Renal cortex interstitium (tissue), 15 donors: ENCODE measurements at places on chromosomes 5 and 9.

DNA sequence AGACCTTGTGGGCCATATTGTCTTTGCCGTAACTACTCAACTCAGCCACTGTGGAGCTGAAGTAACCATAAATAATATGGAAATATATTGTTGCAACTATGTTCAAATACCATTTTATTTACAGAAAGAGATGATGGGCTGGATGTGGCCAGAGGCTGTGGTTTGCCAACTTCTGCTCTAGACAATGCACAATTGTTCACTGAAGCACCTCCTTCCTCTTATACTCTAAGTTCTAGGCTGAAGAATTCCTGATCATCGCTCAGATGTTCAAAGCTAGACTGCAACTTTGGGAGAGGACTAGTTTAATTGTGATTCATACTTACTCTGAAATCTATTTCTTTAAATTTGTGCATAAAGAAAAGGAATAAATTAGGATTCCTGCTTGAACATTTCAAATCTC is 245.0 kb downstream of the TAF11L14 start:
- no peak for DNase-seq

DNA sequence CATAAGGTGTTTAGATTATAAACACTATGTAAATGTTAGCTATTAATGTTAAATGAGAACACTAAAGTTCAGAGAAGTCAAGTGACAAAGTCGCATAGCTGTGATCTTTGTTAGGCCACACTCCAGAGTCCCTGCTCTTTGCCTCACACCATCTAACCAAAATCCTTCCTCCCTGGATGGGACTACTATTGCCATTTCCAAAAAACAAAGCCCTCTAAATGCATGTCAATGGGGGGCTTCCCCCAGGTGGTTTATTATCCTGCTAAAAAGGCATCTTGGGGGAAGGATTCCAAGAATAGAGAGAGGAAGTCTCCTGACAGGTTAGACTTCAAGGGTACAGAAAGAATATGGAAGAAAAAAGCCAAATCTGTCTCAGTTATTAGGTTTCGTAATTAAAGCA is 10.4 kb downstream of the NR6A1 start:
- DNase-seq: no peak

GRCh38 chr9:106707738-106708474 is 155.1 kb upstream of the ZNF462 start:
- DNase-seq: no peak

DNA sequence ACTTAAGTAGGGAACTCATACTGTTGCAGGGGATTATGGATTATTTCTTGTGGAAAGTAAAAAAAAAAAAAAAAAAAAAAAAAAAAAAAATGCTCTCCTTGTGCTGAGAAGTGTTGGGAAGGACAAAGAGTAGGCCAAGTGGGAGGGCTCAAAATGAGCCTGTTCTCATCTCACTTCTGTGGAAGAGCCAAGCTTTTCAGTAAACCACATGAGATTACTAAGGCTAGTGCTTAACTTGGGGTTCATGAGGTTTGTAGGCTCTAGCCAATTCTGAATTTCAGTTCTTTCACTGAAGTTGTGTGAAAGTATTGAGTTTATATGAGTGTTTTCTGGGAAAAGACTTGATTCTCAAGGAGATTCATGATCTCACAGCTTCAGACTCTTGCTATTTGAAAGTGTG is 23.0 kb upstream of the CEP78 start:
- no peak for DNase-seq

- DNase-seq: no peak
These were observed 87.9 kb upstream of the TRIO start for GRCh38 chr5:14054965-14055963.

DNA sequence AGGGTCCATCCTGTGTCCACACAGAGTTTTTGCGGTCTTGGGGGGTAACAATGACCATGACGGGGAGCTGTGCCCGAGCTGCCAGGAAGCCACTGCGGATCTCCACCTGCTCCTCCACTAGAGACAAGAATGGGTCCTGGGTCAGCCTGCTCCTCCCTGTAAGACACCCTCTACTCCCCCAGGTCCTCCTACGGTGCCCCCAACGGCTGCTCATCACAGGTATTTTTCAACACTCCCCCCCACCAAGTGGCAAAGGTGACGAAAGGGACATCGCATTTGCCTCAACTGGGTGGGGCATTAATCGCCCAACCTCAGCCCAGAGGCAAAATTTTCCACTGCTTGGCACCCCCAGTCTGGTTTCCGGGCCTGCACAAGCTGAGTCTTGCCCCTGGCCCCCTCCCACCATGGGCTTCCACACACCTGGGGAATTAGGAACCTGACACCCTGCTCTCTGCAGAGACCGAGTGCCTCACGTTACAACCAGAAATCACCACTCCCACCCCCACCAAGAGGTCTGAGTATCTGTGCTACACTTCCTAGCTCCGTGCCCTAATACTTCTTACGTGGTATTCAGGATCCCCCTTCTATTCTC is 9.6 kb downstream of the NOL6 start:
- no peak for DNase-seq

DNA sequence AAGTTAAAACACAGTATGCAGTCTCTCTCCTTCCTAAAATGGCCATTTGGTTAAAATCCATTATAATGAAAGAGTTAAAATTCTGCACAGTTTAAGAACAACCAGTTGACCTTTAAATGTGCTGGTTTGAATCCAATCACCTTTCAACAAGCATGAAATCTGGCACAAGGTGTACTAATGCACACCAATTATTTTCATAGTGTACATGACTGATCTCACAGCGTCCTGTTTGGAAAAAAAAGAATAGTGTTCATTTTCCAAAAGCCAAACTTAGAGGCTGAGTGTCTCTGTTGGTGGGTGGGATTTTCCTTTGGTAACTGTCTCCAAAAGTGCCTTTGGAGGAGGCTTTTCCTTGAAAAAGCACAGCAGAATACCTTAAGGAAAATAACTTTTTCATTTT is 180.6 kb downstream of the DEPDC1B start:
- DNase-seq: no peak

GRCh38 chr5:71492817-71493615 is 37.6 kb downstream of the BDP1 start:
- DNase-seq: no peak

DNA sequence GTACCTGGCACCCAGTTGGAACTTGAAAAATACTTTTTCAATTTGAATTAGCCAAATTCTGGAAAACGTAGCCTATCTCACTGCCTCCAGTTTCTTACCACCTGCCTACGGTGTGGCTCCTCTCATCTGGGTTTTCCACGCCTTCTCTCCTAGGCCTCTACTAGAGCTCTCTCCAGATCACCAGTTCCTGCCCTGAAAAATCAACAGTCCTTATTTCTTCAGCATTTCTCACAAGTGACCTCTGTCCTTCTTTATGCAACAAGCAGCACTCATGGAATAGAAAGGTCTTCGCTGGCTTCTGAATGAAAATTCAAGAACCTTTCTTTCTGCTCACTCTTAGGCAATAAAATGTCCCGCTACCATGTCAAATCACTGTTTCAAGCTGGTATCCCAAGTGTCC is 64.8 kb downstream of the PIP5K1B start:
- no peak for DNase-seq

- no peak for DNase-seq
These were observed 143.1 kb downstream of the ACTBL2 start for GRCh38 chr5:57339521-57339920.

GRCh38 chr5:133668458-133668857 is 56.1 kb upstream of the FSTL4 start:
- no peak for DNase-seq

DNA sequence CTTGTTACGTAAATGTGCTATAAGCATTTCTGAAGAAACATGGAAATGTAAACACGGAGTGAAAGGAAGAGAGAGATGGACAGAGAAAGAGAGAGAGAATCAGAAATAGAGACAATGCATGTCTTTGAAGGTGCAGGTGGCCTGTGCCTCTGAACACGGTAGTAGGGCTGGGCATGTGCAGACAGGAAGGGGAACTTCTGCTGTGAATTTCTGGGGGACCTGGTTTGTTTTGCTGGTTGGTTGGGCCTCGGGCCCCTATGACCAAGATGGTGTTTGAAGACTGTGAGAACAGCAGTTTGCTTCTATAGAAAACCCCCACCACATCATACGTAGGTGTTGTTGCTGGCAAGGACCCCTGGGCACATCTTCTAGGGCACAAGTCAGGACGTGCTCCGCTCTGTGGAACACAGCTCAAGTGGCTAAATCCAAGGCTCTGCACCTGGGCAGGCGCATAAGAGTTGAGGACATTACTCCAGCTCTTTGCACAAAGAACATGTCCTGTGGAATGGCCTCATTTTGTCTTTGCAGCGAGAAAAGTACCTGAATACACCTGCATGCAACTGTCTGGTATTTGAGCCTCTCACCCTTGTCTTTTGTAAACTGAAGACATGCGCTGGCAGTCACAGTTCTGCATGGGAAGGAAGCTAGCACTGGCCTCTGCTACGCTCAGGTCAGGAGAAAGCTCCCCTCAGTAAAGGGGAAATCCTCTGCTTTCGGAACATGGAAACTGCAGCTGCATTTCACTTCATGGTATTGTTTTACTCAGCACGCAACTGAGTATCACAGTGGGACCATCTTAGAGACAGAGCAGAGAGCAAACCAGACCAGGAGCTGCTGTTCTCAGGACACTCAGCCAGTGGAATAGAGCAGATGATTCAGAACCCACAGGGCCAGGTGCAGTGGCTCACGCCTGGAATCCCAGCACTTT is 2.7 kb downstream of the OR2V2 start:
- no peak for DNase-seq

DNA sequence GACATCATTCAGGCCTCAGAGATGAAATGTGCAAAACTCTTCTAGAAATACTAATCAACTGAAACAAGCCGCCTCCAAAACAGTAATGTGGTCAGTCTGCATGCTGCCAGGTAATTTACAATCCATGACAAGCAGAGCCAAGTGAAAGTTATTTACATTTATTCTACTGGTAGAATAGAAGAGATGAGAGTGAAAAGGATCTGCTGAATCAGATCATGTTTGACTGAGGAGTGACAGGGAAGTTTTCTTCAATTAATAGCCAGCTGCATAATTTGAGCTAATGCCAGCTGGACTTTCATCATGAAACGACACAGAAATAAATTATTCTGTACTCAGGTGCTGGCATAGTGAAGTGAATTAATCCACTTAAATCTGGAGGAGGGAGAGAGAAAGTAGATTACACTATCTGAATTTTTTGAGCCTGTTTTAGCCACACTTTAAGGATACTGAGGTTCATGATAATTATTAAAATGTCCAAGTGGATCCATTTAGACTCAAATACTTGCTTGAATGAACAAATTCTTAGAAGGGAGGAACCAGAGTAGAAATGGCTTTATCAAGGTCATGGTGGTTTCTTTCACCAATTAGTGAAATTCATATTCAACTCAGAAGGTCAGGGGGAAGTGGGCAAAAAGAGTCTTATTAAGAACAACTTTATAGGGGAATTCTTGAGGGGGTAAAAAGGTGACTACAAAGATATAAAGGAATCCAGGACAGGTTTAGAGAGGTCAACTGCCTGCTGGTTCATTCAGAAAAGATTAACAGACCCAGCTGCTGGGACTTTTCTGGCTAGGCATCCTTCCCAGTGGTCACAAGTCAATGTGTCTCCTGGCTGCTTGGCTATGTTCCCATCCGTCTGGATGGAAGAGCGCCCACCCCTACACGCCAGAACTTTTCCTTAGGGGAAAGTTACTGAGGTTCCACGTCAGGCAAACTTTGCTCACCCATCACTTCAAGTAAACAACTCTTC is 350.4 kb downstream of the PDE4D start:
- peak; percentile 39 for DNase-seq

DNA sequence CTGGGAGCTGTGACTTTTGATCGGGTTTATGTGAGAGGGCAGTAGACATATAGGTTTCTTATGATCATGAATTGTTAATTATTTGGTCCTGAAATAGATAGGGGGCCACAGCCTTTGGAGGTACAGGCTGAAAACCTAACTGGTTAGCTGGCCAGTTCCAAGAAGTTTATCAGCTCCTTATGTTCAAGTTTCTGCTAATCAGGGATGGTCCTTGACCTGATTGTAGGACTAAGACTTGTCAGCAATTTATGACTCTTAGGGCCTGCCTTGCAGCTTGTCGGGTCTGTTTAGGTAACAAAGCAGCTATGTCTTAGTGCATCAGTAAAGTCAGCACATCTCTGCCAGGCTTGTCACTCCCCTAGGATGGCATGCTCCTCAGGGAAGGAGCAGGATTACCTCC is 151.8 kb upstream of the RUSC2 start:
- no peak for DNase-seq

DNA sequence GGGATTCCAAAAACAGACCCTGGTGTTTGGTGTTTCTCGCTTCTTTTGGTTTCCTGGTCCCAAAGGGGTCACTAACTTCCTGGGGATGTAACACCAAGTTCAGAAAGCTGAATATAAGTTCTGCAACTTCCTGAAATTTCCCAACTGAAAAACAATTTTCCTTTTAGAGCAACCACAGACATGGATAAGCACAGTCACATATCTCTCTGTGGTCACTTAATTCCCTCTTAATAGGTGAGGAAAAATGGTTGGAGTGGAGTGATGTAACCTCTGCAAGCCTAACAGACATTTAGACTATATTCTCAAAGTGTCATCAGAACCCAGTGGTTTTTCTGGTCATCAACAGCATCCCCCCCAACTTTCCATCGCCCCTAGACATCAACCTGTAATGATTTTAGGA is 135.3 kb downstream of the PRELID2 start:
- DNase-seq: no peak

- no peak for DNase-seq
These were observed 13.6 kb downstream of the GTF3C4 start for GRCh38 chr9:132683873-132684272.

DNA sequence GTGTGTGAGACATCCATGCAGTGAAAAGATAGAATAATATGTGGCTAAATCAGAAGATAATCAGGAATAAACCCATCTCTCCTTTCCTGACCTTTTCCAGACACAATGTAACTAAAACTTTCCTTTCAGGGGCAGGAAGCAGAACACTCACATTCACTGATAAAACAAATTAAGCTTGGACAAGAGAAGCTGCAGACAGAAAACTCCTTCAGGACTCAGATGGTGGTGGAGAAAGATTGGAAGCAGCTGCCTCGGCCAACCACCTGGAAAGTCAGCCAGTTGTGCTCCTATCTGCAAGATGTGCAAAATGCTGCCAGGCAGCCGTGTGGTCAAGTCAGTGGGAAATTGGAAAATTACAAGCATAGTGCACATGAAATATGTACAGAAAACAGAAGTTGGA is 26.9 kb downstream of the RASEF start:
- no peak for DNase-seq

DNA sequence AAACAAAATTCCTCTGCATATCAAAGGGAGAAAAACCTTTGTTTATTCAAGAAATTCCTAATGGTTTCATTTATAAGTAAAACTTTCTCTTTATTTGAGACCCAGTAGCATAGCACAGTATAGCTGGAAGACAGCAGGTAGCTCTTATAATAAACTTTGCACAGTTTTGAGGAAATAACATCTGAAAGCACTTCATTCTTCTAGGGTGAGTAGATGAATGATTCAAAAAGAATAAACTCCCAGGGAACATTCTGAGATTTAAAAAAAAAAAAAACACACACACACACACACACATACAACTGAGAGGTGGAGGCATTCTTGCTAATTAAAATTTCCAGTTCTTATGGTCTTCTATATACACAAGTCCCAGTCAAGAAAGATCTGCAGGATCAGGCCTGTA is 197.3 kb downstream of the BNC2 start:
- no peak for DNase-seq
